Lower leg skin (tissue), 4 donors: ENCODE measurements at places on chromosomes 12 and 14. TPM values are rescaled to one million over a fixed set of nuclear protein-coding genes. Genes with fewer than 3 reads are reported as not detected.

- DNase-seq, result no peak
Measured at GRCh38 chr12:28827861-28828260, 321.2 kb upstream of the FAR2 start.

- peak; percentile 76 for DNase-seq
Measured at GRCh38 chr14:104141621-104142091, 3.3 kb downstream of the KIF26A start.

- DNase-seq, result peak; percentile 59
Measured at GRCh38 chr12:116694653-116695463, 43.0 kb downstream of the SPRING1 start.

- DNase-seq, result no peak
Measured at GRCh38 chr12:12195081-12195480, 71.8 kb downstream of the LRP6 start.

DNA sequence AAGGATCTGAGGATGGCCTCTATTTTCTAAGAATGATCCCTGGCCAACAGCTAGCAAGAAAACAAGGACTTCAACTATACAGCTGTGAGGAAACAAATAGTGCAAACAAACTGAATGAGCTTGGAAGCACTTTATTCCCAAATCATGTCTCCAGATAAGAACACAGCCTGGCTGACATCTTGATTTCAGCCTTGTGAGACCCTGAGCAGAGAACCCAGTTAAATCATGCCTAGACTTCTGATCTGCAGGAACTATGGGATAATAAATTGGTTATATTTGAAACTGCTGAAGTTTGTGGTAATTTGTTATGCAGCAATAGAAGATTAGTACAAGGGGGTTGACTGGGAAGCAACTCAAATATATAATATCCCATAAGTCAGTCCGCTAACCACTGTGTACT lies 183.9 kb upstream of the BMP4 start:
- DNase-seq, result no peak

- no peak for DNase-seq
Measured at GRCh38 chr12:76523408-76523807, 36.2 kb downstream of the OSBPL8 start.

DNA sequence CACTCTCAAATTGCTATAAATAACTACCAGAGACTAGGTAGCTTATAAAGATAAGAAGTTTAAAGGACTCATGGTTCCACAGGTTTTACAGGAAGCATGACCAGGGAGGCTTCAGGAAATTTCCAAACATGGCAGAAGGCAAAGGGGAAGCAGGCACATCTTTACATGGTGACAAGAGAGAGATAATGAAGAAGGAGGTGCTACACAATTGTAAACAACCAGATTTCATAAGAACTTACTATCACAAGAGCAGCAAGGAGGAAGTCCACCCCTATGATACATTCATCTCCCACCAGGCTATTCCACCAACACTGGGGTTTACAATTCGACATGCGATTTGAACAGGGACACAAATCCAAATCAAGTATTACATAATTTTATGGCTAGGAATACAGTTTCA lies 257.7 kb downstream of the BTG1 start:
- no peak for DNase-seq

DNA sequence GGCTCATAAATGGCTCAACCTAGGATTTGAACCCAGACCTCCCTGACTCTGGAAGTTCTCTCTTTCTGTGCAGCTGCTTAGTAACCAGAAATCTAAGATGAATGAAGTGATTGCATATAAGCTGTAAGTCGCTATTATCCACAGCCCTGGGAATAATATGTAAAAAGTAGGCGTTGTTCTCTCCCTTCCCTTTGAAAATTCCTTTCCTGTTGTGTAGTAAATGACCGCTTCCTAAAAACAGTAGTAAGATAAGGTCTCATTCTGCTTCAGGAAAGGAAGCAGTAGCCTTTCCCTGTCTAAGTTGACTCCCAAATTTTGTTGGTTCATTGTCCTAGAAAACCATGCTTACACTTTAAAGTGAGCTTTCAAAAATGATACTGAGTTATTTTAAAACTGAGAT lies 418.3 kb downstream of the EGLN3 start:
- DNase-seq, result no peak

The KRT82 gene
- not detected for total RNA-seq

The CD163 gene
- total RNA-seq, result 13.3 TPM

The B4GALNT3 gene
- total RNA-seq, result 54.8 TPM

The TESPA1 gene
- total RNA-seq, result not detected

The ZNF740 gene
- total RNA-seq, result 6.1 TPM

The VAMP1 gene
- 2.1 TPM for total RNA-seq

The NDUFA12 gene
- total RNA-seq, result 101 TPM
